SJSA1 (cell line): ENCODE measurements at places on chromosomes 3 and 15.

- H3K27me3 ChIP-seq: no peaks in the 10 kb centered on the region
- H3K27ac ChIP-seq: no peak overlapping the region
- H3K4me3 ChIP-seq: no peak overlapping the region
- no peak for DNase-seq
Measured at GRCh38 chr15:29086001-29086400, 183.6 kb downstream of the NSMCE3 start.

GRCh38 chr15:56913241-56913640 lies 5.2 kb upstream of the TCF12 start:
- no peak overlapping the region for H3K4me3 ChIP-seq
- 0 out of 2 replicates have a peak, but pooled peaks cover 3% of the 10 kb centered on the region for H3K36me3 ChIP-seq
- peaks cover 8% of the 10 kb centered on the region for H3K4me1 ChIP-seq
- no peak overlapping the region for H3K27ac ChIP-seq
- DNase-seq: no peak

DNA sequence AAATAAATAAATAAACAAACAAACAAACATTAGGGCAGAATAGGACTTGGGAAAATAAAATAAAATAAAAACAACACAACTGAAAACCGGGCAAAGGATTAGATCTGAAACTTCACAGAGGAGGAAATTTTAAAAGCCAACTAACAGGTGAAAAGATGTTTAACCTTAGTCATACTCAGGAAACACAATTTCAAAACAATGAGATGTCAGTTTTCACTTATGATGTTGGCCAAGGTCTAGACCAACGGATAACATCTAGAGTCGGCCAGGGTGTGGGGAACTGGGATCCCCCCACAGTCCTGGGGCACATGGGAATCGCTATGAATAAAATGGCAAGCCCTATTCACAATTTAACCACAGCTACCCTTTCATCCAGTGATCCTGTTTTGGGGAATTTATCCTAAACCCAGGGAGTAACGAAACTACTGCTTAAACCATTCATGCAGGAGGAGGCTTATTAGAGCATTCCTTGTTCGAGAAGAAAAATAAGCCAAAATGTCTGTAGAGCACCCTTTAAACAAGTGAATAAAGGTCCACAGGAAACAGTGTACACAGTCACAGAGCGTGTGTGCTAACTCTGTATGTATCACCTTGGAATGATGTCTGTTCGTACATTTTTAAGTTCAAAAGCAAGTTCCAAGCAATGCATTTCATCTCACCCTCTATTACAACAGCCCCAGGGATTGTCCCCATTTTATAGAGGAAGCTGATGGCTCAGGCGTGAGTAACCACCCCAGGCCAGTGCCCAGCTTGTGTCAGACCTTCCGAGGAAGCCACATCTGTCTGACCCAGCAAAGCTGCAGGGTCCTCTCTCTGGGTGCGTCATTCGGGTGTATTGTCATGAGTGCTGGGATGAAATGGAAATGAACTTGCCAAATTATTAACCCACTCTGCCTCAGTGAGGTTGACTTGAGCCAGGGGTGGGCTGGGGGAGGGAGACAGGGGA lies 6.3 kb upstream of the ANPEP start:
- H3K27me3 ChIP-seq: no peaks in the 10 kb centered on the region
- peaks cover 37% of the 10 kb centered on the region for H3K4me1 ChIP-seq
- DNase-seq: peak; percentile 50
- no peak overlapping the region for H3K4me3 ChIP-seq
- no peak overlapping the region for H3K27ac ChIP-seq

DNA sequence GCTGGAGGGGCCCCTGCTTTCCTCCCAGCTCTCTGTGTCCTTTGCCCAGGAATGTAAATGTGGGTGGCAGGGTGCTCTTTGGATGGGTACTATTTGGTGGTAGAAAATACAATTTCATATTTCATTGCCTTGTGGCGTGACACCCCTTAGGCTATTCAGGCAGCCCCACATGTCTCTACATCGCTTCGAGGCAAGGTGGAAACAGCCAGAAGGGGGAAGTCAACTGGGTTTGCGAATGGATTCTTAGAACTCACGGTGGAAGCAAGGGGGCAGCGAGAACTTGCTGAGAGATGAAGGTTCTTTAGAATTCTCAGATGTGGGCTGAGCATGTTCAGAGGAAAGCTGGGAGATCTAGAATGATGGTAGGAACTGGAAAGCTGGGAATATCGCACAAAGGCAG lies 25.3 kb downstream of the PLA2G4D start:
- DNase-seq: no peak
- H3K4me3 ChIP-seq: no peak overlapping the region
- H3K27me3 ChIP-seq: no peaks in the 10 kb centered on the region
- no peak overlapping the region for H3K27ac ChIP-seq
- H3K36me3 ChIP-seq: no peaks in the 10 kb centered on the region
- H3K4me1 ChIP-seq: no peaks in the 10 kb centered on the region

GRCh38 chr3:130939753-130940152 lies 45.9 kb downstream of the ATP2C1 start:
- DNase-seq: no peak
- H3K4me3 ChIP-seq: no peak overlapping the region
- peaks cover 11% of the 10 kb centered on the region for H3K4me1 ChIP-seq

- no peak overlapping the region for H3K4me3 ChIP-seq
- no peaks in the 10 kb centered on the region for H3K4me1 ChIP-seq
- H3K27me3 ChIP-seq: no peaks in the 10 kb centered on the region
- H3K27ac ChIP-seq: no peak overlapping the region
- DNase-seq: no peak
Measured at GRCh38 chr15:54540721-54541120, 562.5 kb downstream of the UNC13C start.

GRCh38 chr15:31330111-31330785 lies 3.6 kb downstream of the KLF13 start:
- H3K27me3 ChIP-seq: no peaks in the 10 kb centered on the region
- peaks cover 33% of the 10 kb centered on the region for H3K4me1 ChIP-seq
- peaks cover 28% of the 10 kb centered on the region for H3K36me3 ChIP-seq
- H3K27ac ChIP-seq: no peak overlapping the region
- H3K4me3 ChIP-seq: no peak overlapping the region

GRCh38 chr3:23668430-23668904 lies 137.3 kb upstream of the UBE2E1 start:
- no peak overlapping the region for H3K4me3 ChIP-seq
- H3K27ac ChIP-seq: peak overlapping the region; percentile 88
- H3K4me1 ChIP-seq: peaks cover 55% of the 10 kb centered on the region
- no peaks in the 10 kb centered on the region for H3K36me3 ChIP-seq
- no peaks in the 10 kb centered on the region for H3K27me3 ChIP-seq

GRCh38 chr3:194300382-194300758 lies 50.8 kb downstream of the CPN2 start:
- DNase-seq: no peak
- H3K36me3 ChIP-seq: no peaks in the 10 kb centered on the region
- peaks cover 11% of the 10 kb centered on the region for H3K4me1 ChIP-seq
- H3K4me3 ChIP-seq: no peak overlapping the region
